ENCODE measurements at places on chromosomes 1 and 21.

- DNase-seq: no peak
Measured at GRCh38 chr1:17052641-17053040, 1.2 kb downstream of the SDHB start.

GRCh38 chr1:27940297-27940696, 5.5 kb downstream of the SMPDL3B start:
- DNase-seq: peak; percentile 21

- no peak for DNase-seq
Measured at GRCh38 chr1:94554580-94554979, 13.0 kb upstream of the F3 start.

DNA sequence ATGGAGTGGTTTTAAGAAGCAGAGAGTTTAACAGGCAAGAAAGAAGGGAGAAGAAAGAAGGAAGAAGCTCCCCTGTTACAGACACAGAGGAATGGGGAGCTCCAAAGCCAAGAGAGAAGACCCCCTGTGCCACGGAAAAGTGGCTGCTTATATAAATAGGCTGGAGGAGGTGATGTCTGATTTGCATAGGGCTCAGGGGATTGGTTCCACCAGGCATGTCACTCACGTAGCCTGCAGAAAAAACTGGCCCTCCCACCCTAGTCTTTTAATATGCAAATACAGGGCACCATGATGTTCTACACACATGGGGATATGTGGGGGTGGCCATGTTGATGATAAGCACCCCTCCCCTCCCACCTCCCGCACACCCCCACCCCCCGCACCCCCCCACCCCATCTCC, 99.6 kb downstream of the ETS2 start:
- DNase-seq: no peak

DNA sequence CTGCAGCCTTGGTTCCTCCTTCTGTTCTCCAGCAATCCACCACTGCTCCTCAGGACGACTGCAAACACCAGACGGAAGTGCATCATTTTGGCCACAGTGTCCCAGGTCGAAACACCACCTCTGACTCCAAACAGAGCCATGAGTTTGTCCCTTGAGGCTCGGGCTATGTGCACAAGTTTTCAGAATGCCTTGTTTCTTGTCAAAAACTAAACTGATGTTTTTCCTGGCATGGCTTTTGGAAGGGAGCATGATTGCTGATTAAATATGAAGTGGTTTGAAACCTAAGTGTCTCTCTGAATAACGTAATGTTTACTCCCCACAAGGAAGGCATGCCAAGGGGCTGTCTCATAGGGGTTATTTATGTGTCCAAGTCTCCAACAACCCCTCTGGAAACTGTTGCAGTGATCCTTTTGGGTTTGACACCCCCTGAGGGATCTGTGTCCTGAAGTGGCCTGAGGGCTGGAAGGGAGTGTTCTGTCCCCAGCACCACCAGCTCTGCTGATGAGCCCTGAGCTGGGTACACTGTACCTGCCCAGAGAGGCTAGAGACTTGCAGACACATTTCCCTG, 132.7 kb downstream of the PLPP3 start:
- peak; percentile 55 for DNase-seq

DNA sequence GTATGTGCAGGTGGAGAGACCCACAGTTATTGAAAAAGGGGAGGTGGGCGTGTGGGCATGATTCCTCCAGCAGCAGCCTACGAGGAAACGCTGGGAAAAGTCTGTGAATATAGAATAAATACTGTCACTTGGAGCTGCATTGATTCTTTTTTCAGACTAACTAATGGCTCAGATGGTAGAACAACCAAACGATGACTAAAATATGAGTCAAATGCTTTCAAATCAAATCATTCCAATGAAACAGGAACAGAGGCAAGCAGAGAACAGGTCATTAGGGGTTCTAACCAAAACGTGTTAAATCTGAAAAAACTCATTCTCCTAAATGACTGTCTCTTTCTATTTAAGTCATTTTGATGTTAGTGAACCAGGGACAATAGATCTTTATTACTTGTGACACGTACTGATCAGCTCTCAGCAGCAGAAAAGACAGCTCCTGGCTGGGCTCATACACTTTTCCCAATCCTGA, 35.1 kb upstream of the SEC16B start:
- DNase-seq: peak; percentile 17
